ENCODE measurements at places on chromosomes 12 and 14.
A peak's percentile ranks its signal among the peaks of the same experiment; 100 is the strongest.

DNA sequence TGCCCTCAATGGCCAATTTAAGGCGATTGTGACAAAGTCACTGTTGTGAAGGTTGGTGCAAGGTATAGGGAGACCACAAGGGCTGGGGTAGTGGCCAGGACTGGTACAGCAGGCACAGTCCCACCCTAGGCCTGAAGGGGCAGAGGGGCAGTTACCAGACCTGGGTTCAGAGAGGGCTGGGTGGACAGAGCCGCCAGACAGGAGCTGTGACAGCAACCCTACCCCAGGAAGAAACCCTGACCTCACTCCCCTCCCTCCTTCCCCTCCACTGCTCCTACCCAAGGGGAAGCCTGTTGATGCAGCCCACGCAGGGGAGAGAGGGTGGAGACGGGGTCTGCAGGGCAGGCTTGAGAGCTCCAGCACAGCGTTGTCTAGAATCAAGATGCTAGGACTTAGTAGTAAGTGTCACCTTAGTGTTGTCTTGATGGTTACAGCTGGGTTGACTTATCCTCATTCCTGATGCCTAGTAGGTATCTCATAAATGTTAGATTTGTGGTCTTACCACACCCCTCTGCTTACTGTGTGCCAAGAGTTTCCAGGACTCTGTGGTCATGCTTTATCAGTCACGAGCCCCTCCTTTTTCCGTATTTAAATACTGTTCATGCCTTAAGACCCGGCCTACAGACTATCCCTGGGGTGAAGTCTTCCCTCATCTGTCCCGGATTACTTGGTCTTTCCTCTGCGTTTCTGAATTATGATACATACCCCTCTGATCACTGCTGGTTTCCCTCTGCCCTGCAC is 14.4 kb downstream of the EML1 start:
- no peak for DNase-seq
- no peaks in the 10 kb centered on the region for H3K4me1 ChIP-seq
- H3K27me3 ChIP-seq, result peaks cover 74% of the 10 kb centered on the region

GRCh38 chr14:101072531-101072930 is 169.0 kb upstream of the RTL1 start:
- no peak for DNase-seq
- H3K27me3 ChIP-seq, result peaks cover 58% of the 10 kb centered on the region
- H3K36me3 ChIP-seq, result peaks cover 3% of the 10 kb centered on the region
- H3K4me1 ChIP-seq, result peaks cover 2% of the 10 kb centered on the region
- no peak overlapping the region for H3K27ac ChIP-seq

- H3K27ac ChIP-seq, result peak overlapping the region; percentile 100
- DNase-seq, result peak; percentile 32
- H3K36me3 ChIP-seq, result no peaks in the 10 kb centered on the region
- no peaks in the 10 kb centered on the region for H3K27me3 ChIP-seq
Observed at GRCh38 chr12:111438481-111438880, 32.8 kb downstream of the SH2B3 start.

GRCh38 chr12:69671597-69671996 is 27.5 kb downstream of the BEST3 start:
- no peak for DNase-seq
- no peaks in the 10 kb centered on the region for H3K36me3 ChIP-seq
- no peaks in the 10 kb centered on the region for H3K4me1 ChIP-seq
- H3K4me3 ChIP-seq, result no peak overlapping the region
- no peak overlapping the region for H3K27ac ChIP-seq
- peaks cover 7% of the 10 kb centered on the region for H3K27me3 ChIP-seq

DNA sequence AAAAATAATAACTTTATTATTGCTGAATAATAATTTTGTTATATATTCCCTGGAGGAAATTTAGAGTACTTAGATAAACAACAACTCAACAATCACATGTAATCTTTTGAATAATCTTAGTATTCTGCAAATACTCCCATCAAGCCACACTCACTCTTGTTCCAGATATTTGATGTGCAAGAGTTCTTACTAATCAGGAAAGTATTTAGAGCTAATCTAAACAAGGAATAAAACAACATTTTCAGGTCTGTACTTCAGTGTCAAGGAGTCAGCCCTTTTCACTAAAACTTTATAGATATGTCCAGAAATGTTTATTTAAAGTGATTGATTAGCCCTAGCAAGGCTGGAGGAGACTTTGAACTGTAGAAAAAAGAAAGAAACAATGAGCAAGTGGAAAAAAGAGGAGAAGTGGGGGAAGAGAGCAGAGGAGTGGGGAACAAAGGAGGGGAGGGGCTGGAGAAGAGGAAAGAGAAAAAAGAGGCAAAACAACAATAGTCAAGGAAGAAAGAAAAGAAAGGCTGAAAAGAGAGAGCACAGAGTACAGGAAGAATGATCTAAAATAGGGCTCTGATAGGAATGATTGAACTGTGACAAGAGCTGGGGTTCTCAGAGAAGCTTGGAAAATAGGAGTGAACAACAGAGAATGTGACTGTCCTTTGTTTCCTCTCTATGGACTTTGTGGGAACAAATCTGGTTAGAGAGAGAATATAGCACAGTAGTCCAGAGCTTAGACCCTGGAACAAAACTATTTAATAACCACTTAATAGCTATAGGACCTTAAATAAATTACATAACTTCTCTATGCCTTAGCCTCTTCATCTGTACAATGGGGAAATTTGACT is 238.7 kb downstream of the AKAP6 start:
- H3K36me3 ChIP-seq, result no peaks in the 10 kb centered on the region
- no peak overlapping the region for H3K4me3 ChIP-seq
- H3K27me3 ChIP-seq, result peaks cover 7% of the 10 kb centered on the region

GRCh38 chr12:70598467-70599193 is 38.6 kb downstream of the PTPRB start:
- H3K36me3 ChIP-seq, result no peaks in the 10 kb centered on the region
- H3K27ac ChIP-seq, result no peak overlapping the region
- H3K4me3 ChIP-seq, result no peak overlapping the region
- H3K4me1 ChIP-seq, result no peaks in the 10 kb centered on the region
- H3K27me3 ChIP-seq, result peaks cover 5% of the 10 kb centered on the region
- DNase-seq, result no peak
